ENCODE measurements at places on chromosomes 5 and 9.

- no peak for DNase-seq
These were observed 3.5 kb downstream of the DMXL1 start for GRCh38 chr5:119074419-119074818.

GRCh38 chr5:32506201-32506661, 61.7 kb upstream of the ZFR start:
- DNase-seq, result no peak

DNA sequence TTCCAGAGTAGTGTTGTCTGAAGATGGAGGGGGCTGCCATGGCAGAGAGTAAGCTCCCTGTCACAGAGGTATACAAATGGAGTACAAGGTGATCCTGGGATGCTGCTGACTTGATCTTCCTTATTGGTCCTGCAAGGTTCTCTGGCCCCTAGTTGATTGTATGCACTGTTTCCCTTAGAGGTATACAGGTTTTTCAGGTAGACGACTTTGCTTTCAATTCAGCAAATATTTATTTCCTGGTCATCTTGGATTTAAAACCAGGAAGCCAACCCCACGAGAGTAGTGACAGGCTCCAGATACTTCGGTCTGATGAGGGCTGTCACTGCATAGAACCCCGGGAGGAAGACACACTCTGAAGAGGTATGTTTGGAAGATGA, 16.5 kb upstream of the TRIM14 start:
- no peak for DNase-seq

- DNase-seq, result no peak
These were observed 16.2 kb downstream of the TJP2 start for GRCh38 chr9:69190086-69190862.

DNA sequence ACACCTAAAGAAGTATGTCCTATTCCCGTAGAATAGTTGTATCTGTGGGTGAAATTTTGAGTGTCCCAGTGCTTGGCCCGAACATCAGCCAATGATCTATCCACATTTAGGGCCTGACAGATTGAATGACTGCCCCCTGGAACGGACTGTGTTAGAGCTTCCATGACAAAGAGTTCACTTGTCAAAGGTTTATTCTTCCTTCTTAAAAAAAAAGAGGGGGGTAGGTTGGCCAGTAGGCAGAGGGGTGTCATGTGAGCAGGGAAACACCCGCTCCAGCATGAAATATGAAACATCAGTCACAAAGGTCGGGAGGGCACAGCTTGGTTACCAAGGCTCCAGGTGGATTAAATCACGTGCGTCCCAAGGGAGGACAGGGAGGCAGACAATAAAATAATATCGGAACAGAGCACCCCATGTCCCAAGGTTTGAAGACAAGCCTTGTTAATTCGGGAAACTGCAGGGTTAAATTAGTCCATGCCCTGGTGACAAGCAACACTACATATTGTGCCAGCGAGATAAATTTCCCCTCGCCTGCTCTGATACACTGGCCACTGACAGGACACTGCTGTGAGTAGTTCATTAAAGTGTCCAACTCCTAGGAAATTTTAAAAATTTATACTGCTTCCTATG, 401.2 kb downstream of the IRX1 start:
- DNase-seq, result no peak

- DNase-seq, result no peak
These were observed 478.7 kb downstream of the SEMA5A start for GRCh38 chr5:9067154-9067553.

DNA sequence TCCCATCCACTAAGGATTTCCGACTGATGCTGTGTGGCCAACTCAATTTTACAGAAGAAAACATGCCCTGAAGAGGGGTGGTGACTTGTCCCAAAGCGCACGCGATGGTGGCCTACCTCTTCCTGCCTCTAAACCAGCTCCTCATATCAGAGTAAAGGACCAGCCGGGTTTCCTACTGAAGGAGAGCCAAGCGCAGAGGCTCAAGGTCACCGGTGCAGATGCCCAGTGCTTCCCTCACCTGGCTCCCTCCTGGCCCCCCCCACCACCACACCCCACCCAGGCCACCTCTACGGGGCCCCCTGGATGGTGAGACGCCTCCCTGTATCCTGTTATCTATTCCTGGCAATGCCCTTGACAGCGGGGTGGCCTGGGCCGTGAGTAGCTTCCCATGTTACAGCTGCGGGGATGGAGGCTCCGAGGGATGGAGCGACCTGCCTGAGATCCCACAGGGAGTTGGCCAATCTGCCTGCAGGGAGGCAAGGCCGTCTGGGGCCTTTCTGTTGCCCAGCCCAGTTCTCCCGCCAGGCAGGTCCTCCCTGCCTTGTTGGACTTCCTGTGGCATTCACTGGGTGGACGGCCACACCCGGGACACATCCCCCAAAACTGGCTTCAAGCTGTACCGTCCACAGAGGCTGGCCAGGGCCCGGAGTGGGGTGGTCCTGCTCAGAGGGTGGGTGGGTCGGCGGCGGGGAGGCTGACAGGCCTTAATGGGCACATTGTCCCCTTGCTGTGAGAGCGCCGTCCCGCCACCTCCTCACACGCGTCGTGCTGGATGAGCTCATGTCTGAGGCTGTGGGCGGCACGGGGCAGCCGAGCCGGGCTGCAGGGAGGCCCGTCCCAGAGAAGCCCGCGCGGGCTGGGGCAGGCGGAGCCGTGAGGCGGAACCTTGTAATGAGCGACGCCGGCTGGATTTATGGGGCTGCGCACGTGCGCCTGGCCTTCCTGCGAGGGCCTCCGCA, 72.5 kb downstream of the MACROH2A1 start:
- DNase-seq, result no peak

GRCh38 chr5:93188876-93189485, 392.0 kb downstream of the NR2F1-AS1 start:
- DNase-seq, result no peak

GRCh38 chr9:88812938-88813637, 178.2 kb upstream of the S1PR3 start:
- no peak for DNase-seq

DNA sequence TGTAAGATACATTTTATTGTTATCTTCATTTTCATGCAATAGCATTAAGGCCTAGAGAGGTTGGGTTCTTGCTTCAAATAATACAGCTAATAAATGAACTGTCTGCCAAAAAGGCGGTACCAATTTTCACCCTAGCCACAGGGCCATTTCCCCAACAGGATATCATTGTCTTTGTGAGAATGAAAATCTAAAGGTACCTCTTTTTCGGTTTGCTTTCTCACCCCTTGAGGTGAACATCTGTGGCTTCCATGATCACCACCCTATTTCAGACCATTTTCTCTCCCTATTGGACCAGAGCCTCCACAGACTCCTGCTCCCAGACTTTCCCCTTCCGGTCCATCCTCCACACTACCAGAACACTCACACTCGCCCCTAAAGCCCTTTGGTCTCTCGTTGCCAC, 60.2 kb downstream of the SFXN1 start:
- no peak for DNase-seq

DNA sequence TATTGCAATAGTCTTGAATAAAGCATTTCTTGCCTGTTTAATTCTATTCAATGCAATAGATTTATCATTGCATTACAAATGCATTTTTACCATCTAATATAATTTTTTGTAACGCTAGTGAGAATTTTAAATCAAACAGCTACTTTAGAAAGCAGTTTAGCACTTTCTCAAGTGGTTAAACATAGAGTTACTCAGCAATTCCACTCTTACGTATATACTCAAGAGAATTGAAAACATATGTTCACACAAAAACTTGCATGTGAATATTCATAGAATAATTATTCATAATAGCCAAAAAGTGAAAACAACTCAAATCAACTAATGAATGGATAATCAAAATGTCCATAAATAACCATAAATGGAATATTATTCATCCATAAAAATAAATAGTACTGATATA, 244.7 kb downstream of the TMEM167A start:
- no peak for DNase-seq
